ENCODE measurements at places on chromosomes 13 and 19. TPM values are rescaled to one million over a fixed set of nuclear protein-coding genes. Genes with fewer than 3 reads are reported as not detected.

The PLIN4 gene
- total RNA-seq = 5.3 TPM

The CCDC70 gene
- not detected for total RNA-seq

The KIR3DL2 gene
- total RNA-seq = not detected

The GPC5 gene
- total RNA-seq = 0.17 TPM

The CD37 gene
- not detected for total RNA-seq

The IRGC gene
- total RNA-seq = not detected

The PCDH17 gene
- under 0.01 TPM for total RNA-seq

Measured in fibroblast of lung (primary cell).